Stimulated activated CD8-positive, alpha-beta memory T cell treated with anti-CD3 and anti-CD28 coated beads, Interleukin-4, amount 100 ng/mL, for 4 hours (primary cell): ENCODE measurements at places on chromosomes 3 and 15.

GRCh38 chr3:191499307-191500080 is 38.5 kb downstream of the PYDC2 start:
- no peak for DNase-seq

GRCh38 chr3:59758672-59759071 is 708.8 kb upstream of the CFAP20DC start:
- no peak for DNase-seq

DNA sequence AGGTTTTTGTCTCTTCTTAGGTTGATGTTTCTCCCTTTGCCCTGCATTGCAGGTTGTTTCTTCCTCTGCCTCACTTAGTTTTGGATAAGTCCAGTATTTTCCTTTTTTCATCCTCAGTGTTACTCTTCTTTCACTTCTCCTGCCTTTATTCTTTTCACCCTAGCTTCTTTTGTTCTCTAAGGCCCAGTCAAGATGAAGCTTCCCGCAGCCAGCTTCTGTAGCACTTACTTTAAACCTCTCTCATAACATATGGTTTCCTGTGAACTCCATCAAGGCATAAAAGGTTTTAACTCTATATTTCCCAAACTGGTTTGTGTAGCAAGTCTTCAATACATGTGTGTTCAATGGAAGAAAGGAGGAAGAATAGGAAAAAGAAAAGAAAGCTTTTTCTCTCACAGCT is 54.1 kb downstream of the TP63 start:
- DNase-seq = no peak

DNA sequence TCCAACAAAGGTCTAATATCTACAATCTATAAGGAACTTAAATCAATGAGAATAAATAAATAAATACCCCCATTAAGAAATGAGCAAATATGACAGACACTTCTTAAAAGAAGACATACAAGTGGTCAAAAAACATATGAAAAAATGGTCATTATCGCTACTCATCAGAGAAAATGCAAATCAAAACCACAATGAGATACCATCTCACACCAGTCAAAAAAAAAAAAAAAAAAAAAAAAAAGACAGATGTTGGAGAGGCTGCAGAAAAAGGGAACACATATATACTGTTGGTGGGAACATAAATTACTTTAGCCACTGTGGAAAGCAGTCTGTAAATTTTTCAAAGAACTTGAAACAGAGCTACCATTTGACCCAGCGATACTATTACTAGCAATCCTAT is 31.6 kb upstream of the OR5H6 start:
- no peak for DNase-seq

GRCh38 chr3:13111173-13111872 is 38.1 kb upstream of the IQSEC1 start:
- no peak for DNase-seq
